ENCODE measurements at places on chromosomes 16 and 17.

GRCh38 chr17:35568561-35568960, 7.9 kb upstream of the SLFN14 start:
- no peak for DNase-seq

DNA sequence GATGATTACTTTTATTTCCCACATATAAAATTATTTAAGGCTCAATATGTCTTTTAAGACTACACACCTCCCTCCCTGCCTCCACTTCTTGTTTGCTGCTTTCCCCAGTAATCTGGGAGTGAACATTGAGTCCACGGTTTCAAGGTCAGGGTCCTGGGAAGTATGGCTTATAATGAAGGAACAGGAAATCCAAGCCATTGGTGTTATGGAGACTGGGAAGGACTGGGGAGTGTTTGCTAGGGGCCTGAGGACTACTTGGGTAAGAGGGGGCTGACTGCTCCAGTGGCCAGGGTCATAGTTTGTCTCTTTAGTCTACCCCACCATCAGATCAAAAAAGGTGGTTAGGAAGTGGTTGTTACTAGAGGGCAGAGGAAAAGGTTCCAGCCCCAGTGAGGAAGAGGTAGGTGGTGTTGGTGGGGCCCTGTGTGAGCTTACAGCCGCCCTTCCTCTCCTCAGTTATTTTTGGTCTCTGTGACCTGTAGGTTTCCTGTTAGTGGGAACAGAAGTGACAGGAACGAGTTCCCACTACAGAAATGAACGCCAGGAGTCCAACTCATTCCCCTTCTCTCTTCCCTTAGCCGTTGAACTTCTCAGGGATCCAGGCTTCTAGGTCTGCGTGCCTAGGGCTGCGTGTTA, 742 bp upstream of the SLC16A13 start:
- no peak for DNase-seq

- DNase-seq, result no peak
These were observed 97.9 kb downstream of the C17orf67 start for GRCh38 chr17:56735842-56736241.

DNA sequence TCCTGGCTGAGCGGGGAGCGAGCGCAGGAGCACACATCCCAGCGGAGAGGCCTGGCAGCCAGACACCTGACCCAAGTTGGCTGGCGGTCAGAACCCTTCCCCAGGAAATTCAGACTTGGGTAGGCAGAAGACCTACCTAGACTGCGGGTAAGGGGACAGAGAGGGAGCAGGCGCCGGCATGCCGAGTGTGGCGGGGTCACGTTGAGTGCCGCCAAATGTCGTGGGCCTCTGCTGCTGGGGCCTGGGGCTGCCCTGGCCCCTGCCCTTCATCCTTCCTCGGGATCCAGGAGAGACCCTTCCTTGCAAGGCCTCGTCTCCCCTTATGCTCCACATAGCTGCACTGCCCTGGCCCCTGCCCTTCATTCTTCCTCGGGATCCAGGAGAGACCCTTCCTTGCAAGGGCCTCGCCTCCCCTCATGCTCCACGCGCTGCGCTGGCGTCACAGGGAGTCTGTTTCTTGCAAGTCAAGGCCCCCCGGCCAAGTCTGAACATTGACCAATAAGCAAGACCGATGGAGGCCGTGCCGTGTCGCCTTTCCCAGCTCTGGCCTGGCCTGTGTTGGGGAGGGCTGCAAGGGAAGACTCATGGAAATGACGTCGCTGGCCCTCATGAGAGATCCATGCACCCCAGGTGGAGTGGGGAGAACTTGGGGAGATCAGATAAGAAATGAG, 47.8 kb downstream of the MGAT5B start:
- DNase-seq, result no peak

GRCh38 chr17:17073581-17074403, 31.5 kb downstream of the MPRIP start:
- DNase-seq, result no peak

- DNase-seq, result no peak
These were observed 1.6 kb downstream of the RANGRF start for GRCh38 chr17:8290043-8290442.

GRCh38 chr17:18191967-18192366, 8.3 kb downstream of the ALKBH5 start:
- no peak for DNase-seq

DNA sequence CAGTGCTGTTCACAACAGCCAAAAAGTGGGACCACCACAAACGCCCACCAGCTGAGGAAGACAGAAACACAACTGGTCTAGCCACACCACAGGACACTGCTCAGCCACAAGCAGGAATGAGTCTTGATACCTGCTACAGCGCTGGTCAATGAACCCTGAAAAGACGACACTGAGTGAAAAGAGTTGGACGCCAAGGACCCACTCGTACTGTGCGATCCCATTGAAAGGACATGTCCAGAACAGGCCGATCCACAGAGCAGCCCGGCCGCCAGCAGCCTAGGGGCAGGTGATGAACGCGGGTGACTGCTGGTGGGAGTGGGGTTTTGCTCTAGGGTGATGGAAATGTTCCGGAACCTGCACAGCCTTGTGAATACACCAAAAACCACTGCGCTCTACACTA, 10.6 kb upstream of the SLC38A8 start:
- no peak for DNase-seq

DNA sequence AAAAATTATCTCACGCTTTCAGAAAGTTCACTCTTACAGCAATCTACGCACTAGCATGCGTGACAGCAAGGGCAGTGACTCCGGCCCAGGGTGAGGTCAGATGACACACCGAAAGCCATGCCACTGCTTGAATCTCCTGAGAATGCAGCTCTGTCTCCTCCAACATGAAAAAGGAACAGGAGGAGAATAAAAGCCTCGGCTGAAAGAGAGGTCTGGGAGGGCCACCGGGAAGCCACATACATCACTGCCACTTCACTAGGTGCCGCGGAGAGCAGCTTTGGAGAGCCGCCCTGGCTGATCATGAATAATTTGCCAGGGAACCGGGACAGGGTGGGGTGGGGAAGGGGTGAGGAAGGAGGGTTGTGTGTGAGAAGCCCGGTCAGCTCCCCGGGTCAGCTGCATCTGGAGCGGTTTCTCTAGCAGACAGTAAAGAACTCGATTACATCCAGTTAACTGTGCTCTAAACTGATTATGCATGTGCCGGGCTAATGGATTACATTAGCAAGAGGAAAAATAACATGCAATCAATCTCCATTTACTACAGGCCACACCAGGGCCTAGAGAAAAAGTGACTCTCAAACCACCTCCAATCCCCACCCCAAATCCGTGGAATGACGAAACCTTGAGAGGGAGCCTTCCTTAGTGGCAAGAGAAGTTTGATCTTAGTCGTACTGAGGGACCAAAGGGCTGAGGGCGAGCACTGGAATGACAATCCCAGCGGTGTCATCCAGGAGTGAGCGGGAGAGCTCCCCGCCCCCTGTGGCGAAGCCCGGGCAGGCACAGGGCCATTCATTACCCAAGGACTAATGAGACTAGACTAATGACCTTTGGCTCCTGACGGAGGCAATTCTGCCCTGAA, 100.3 kb downstream of the ZFHX3 start:
- DNase-seq, result no peak

DNA sequence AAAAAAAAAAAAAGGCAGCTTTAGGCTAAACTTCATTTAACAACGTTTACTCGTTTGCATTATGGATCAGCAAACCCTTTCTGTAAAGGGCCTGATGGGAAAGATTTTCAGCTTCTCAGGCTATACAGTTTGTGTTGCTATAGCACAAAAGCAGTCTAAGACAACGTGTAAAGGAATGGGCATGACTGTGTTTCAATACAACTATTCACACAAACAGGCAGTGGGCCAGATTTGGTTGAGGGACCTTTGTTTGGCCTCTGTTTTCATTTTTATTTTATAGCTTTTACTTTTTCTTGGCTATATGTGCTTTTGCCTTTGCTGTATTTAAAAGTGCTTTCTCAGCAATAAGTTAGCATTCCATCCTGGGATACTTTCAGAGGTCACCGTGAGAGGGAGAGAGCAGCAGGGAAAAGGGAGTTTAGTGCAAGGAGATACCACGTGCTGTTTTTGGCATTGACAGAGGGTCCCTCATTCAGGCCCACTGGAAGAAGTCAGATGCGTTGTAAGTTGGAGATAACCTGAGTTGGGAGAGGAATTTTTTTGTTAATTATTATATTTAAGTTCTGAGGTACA, 335.6 kb downstream of the UTP18 start:
- DNase-seq, result no peak

GRCh38 chr17:67248291-67248690, 3.3 kb upstream of the HELZ start:
- DNase-seq, result no peak

DNA sequence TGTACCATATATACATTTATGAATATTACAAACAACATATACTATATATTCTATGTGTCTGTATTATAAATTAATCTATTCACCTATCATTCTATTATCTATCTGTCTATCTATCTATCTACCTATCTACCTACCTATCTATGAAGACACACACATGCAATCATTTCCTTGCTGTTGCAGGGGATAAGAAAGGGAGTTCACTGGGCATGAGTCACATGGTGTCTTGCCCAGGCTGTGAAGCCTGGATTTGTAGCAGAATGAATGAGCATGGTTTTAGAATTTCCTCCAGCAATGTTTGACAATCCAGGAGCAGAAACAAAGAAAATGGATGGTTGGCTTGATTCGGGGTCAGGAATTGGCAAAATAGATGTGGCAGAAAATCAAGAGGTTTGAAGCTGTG, 23.2 kb upstream of the FAM20A start:
- DNase-seq, result no peak

GRCh38 chr16:51433599-51433998, 282.5 kb upstream of the SALL1 start:
- DNase-seq, result no peak

DNA sequence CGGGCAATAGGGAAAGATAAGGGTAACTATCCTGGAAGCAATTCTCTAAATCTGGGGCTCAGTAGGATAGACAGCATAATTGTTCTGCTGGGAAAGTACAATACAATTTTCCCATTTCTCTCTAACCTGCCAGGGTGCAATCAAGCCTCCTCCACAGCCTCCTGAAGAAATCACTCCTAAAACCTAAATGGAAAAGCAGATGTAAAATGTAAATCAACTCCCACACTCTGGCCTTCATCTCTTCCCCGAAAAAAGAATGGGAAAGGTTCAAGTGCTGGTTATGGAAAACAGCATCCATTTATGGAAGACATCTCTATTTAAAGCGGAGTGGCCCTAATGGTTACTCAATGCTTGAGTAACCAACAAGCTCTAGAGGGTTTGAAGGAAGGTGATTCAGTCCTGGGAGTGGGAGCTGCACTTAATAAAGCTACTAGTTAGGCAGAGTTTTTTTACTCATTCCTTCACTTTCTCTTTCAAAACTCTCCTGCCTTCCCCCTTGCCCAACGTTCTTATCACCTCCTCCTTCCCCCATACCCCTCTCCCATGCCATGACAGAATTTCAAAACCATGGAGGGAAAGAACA, 5.1 kb downstream of the MMD start:
- no peak for DNase-seq

DNA sequence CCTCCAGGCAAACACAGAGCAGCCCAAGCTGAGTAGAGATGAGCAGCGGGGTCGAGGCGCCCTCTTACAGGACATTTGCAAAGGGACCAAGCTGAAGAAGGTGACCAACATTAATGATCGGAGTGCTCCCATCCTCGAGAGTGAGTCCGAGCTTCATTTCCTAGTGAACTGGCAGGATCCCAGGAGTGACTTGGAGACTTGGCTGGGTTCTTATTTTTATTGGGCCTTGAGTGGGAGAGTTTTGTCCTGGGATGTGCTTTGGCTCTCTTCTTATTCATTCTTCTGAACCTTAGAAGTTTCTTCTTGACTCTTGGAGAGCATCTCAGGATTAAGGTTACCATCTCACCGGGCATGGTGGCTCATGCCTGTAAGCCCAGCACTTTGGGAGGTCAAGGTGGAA, 27.2 kb upstream of the CDC6 start:
- no peak for DNase-seq

DNA sequence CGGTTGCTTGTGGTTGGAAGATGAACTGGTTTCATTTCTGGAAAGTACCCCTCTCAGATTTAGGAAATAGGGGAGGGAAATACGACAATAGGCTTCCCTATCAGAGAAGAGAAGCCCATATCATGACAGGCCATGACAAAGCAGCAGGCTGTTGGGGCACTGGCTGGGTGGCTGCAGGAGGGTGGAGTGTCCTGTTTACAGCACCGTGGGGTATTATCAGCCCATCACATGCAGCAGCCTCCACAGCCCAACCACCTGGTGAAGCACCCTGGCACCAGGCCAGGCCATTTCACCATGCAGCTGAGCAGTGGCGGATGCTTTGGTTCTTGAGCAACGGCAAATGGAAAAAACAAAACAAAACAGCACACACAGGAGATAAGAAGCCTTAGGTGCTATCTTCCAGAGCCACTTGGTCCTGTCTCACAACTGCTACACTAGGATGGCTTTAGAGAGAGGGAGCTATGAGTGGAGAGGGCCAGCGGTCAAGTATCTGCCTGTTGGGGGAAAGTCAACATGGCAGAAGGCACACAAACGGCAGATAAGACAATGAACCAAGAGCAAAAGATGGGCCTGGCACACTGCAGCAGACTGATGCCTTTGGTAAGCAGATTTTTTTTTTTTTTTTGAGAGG, 24.2 kb downstream of the FAM117A start:
- no peak for DNase-seq

- DNase-seq, result no peak
These were observed 53.1 kb downstream of the SCNN1B start for GRCh38 chr16:23355106-23355670.

DNA sequence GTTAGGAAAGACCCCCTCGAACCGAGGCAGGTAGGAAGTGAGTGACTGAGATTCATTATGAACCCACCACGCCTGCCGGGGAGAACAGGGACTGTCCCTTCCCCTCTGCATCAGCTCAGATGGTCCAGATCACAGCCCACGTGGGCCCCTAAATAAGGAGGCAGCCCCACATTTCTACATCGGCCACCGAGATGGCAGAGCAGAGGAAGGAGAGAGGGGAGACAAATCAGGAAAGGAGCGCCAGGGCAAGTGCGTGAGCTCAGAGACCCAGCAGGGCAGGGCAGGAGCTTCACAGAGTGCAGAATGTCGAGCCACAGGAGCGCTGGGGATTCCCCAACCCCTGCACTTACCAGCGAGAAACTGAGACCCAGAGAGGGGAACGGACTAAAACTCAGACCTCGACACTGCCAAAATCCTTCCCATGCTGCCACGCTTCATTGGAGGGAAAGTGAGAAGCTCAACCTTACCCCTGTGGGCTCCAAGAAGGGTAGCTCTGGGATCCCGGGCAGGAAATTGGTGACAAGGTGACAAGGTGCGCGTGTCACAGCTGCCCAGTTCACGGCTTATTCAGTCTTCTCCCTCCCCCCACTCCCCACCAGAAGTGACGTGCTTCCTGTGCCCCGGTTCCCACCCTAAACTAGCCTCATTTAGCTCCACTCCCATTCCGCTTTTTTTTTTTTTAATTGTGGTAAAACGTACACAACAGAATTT, at the start of gene ICAM2:
Gene ICAM2 (minus strand): TSS at position 578 of the 711 bp plus-strand sequence. CDS start 13,942 bp downstream, outside the sequence.
- no peak for DNase-seq

GRCh38 chr17:66240630-66241029, 11.4 kb upstream of the APOH start:
- no peak for DNase-seq

Data from AG04450 (cell line).